ENCODE measurements at places on chromosomes 6 and 20. TPM values are rescaled to one million over a fixed set of nuclear protein-coding genes. Genes with fewer than 3 reads are reported as not detected.

The IP6K3 gene
- total RNA-seq, result 0.33 TPM

The HLA-G gene
- 0.33 TPM for total RNA-seq

The CDK19 gene
- total RNA-seq, result 8.7 TPM

The ZNF391 gene
- total RNA-seq, result 6.5 TPM

The SLC17A2 gene
- not detected for total RNA-seq

The SUMO4 gene
- total RNA-seq, result 1.8 TPM

The SULF2 gene
- total RNA-seq, result 256 TPM

The PRRT1 gene
- total RNA-seq, result 0.17 TPM

The NTSR1 gene
- not detected for total RNA-seq

The CFB gene
- total RNA-seq, result 1.7 TPM

The TINAG gene
- total RNA-seq, result not detected

The LRRC73 gene
- 0.83 TPM for total RNA-seq

The ZNFX1 gene
- 24.8 TPM for total RNA-seq

The NKAIN4 gene
- total RNA-seq, result 0.28 TPM

The FOXF2 gene
- total RNA-seq, result not detected

The FAXC gene
- 7.2 TPM for total RNA-seq

The PPP1R16B gene
- total RNA-seq, result under 0.01 TPM

The KPNA5 gene
- 4.8 TPM for total RNA-seq

The CNR1 gene
- total RNA-seq, result not detected

The ZNF311 gene
- 2.0 TPM for total RNA-seq

The SLC32A1 gene
- not detected for total RNA-seq

The ARMC12 gene
- 0.73 TPM for total RNA-seq

The IMPG1 gene
- total RNA-seq, result not detected

The PREX1 gene
- 0.17 TPM for total RNA-seq

The DEFB123 gene
- total RNA-seq, result not detected

The CALHM4 gene
- not detected for total RNA-seq

The HS3ST5 gene
- total RNA-seq, result not detected

The GJA1 gene
- 269 TPM for total RNA-seq

The SNAP25 gene
- not detected for total RNA-seq

The APOM gene
- total RNA-seq, result 0.50 TPM

The TRIM15 gene
- total RNA-seq, result not detected

The NOX3 gene
- total RNA-seq, result not detected

The SLC24A3 gene
- total RNA-seq, result not detected

The TPD52L2 gene
- total RNA-seq, result 122 TPM
